Activated CD8-positive, alpha-beta memory T cell treated with anti-CD3 and anti-CD28 coated beads, Interleukin-2, amount 10 ng/mL, durations not matched to agents 7 days and 5 days (primary cell): ENCODE measurements at places on chromosomes 12 and 14. TPM values are rescaled to one million over a fixed set of nuclear protein-coding genes. Genes with fewer than 3 reads are reported as not detected.

OR4N5 gene
- not detected for total RNA-seq

GRCh38 chr12:47134005-47134404 lies 54.2 kb upstream of the AMIGO2 start:
- no peaks in the 10 kb centered on the region for H3K27me3 ChIP-seq
- no peak overlapping the region for H3K27ac ChIP-seq
- H3K4me3 ChIP-seq, result no peak overlapping the region
- DNase-seq, result no peak

DNA sequence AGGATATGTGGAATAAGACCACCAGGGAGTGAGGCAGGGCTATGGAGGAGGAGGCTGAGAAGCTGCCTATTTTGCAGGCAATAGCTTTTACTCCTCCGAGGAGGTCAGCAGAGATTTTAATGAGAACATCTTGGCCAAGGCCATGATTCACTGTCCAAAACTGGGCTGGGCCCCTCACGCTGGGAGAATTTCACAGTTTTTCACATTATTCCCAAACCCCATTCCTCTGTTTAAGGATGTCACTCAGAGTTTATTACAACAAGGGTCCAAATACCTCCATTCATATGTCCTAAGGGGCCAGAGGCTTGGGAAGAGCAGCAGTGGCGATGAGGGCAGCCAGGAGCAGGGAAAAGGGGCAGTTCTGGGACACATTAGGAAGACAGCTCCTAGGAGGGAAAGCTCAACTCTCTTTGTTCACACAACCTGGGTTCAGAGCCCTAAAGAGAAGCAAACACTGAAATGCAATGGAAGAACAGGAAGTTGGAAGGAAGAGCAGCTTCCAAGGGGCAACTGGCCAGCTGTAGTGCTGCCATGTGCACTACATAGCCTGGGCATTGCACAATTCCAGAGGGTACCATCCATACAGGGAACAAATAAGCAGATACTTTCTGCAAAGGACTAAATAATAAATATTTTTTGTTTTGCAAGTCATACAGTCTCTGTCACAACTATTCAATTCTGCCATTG lies 283.2 kb downstream of the NUAK1 start:
- no peak for DNase-seq
- H3K27me3 ChIP-seq, result peaks cover under 1% of the 10 kb centered on the region

CPNE6 gene
- total RNA-seq, result 0.12 TPM

DNA sequence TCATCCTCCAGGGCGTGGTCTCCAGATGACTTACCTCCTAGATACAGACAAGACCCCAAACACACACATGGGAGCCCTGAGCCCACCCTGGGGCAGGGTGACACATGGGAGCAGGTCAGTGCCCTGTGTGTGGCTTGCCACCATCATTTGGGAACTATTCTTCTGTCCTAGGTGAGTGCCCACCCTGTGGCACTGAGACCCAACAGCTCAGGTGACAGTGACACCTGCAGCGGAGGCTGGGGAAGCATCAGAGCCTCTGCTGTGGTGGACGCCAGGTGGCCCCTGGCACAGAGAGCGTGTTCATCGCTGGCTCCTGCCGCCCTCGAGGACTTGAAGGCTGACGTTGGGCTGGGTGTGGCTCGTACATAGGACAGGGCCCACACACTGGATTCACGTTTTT lies 23.0 kb downstream of the SFSWAP start:
- H3K36me3 ChIP-seq, result peaks cover 32% of the 10 kb centered on the region
- no peaks in the 10 kb centered on the region for H3K27me3 ChIP-seq
- H3K27ac ChIP-seq, result no peak overlapping the region

DNA sequence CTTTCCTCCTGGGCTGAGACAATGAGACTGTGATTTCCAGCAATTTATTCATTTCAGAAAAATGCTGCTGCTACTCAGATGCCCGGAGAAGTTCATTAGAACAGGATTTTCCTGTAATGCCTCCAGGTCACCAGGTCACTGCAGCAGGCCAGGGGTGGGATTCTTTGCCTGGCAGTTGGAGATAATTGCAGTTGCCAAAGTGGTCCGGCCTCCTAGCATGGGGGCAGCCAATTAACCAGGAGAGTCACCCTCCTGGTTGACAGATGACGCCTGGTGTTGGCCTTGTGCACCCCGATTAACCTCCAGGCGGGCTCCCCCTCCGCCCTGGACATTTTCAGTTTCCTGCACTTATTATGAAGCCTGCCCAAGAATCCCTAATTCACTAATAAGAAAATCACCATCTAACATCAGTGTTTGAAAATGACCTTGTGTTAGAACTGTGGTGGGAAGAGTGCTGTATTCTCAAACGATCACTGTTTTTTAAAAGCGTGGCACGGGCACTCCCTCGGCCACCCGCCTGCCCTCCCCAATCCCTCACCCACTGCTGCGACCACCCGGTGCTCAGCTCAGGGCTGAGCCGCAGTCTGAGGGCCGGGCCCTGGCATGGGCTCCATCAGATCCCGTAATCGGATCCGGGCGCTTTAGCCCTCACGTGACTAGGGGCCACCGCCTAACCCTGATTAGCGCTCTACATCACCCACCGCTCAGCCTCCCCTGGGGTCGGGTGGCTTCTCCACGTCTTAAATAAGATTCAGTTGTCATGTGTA lies 12.9 kb downstream of the RIMBP2 start:
- no peaks in the 10 kb centered on the region for H3K36me3 ChIP-seq
- no peak for DNase-seq
- no peaks in the 10 kb centered on the region for H3K27me3 ChIP-seq
- H3K27ac ChIP-seq, result no peak overlapping the region

- no peak for DNase-seq
- no peak overlapping the region for H3K27ac ChIP-seq
- H3K4me3 ChIP-seq, result no peak overlapping the region
- peaks cover 45% of the 10 kb centered on the region for H3K4me1 ChIP-seq
Observed at GRCh38 chr12:112422531-112422930, 3.8 kb downstream of the PTPN11 start.
